GM23248 (cell line): ENCODE measurements at places on chromosomes 16 and 17.

GRCh38 chr16:11326084-11326736 lies 19.0 kb upstream of the RMI2 start:
- peak; percentile 44 for DNase-seq

GRCh38 chr17:44909681-44910144 lies 5.6 kb downstream of the GFAP start:
- peak; percentile 74 for DNase-seq

GRCh38 chr16:23807028-23807427 lies 28.8 kb upstream of the PRKCB start:
- no peak for DNase-seq

DNA sequence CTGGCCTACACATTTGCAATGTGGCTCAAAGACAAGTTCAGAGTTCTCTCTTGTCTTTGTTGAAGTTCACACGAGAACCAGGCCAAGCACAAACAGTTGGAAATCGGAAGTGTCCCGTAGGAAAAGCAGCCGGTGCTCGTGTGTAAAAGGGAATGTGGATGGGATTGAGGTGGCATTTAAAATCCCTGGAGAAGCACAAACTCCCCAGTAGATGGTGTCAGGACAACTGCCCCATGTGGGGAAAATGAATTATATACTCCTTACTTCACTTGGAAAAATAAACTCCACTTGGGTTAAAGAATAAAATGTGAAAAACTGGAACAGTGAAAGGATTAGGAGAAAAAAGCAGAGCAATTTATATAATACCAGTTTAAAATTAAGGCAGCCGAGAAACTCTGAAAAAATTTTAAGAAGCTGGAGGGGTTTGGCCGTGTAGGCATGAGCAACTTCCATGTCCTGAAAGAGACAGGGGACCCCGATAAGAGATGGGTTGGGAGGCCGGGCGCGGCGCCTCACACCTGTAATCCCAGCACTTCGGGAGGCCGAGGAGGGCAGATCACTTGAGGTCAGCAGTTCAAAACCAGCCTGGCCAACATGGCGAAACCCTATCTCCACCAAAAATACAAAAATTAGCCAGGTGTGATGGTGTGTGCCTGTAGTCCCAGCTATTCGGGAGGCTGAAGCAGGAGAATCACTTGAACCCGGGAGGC lies 28.1 kb downstream of the CBFA2T3 start:
- DNase-seq = peak; percentile 17

- peak; percentile 86 for DNase-seq
Observed at GRCh38 chr17:62085511-62086408, 20.7 kb upstream of the MED13 start.

GRCh38 chr17:2283302-2283701 lies 20.3 kb downstream of the SMG6 start:
- DNase-seq = no peak
